ENCODE measurements at places on chromosomes 1 and 21.

- DNase-seq = no peak
Measured at GRCh38 chr1:34863501-34863900, 4.0 kb upstream of the SMIM12 start.

GRCh38 chr1:113042285-113043143 is 30.5 kb upstream of the LRIG2 start:
- peak; percentile 78 for DNase-seq

- no peak for DNase-seq
Measured at GRCh38 chr21:42579456-42580075, 65.9 kb downstream of the SLC37A1 start.

- no peak for DNase-seq
Measured at GRCh38 chr1:5161372-5161771, 507.0 kb downstream of the AJAP1 start.

GRCh38 chr1:31955917-31956736 is 18.0 kb upstream of the PTP4A2 start:
- peak; percentile 69 for DNase-seq

DNA sequence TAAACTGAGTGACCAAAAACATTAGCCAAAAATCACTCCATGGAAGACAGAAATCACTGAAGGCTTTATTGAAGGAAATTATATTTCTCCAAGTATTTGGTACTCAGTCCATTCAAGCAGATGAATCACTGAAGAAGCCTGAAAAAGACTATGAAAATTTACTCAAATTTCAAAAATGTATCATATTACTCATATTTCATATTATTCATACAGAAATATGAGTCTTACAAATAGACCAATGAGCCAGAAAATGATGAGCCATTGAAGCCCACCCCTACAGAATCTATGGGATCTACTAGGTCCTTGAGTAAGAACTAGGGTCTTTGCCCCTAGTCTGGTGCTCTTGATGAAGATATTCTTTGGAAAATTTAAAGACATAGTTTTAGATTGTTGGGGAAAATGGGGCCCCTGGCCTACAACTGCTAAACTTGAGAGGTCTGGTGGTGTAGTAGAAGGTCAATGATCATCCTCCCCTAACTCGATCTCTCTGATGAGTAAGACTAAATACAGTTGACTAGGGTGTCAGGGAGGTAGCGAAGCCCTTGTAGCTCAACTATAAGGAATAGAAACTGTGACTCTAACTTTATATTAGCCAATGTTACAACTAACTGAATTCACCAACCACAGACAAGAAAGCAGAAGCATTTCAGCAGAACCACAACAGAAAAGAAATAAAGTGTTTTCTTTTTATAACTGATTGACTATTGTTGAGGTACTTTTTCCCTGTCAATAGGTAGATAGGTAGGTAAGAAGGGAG is 81.0 kb downstream of the NOTCH2 start:
- DNase-seq = no peak

- no peak for DNase-seq
Measured at GRCh38 chr1:170155055-170155454, 9.3 kb downstream of the NTMT2 start.

GRCh38 chr1:18583326-18583941 is 47.2 kb upstream of the PAX7 start:
- DNase-seq = no peak

All from cardiac muscle cell (in vitro differentiated cells and primary cell).